Activated CD4-positive, alpha-beta memory T cell treated with anti-CD3 and anti-CD28 coated beads for 36 hours (primary cell): ENCODE measurements at places on chromosomes 6 and 20.

GRCh38 chr6:39913391-39913916, 20.8 kb downstream of the MOCS1 start:
- DNase-seq: no peak

GRCh38 chr6:108806171-108806570, 42.1 kb upstream of the ARMC2 start:
- no peak for DNase-seq

GRCh38 chr6:109379711-109380110, 2.6 kb downstream of the CD164 start:
- no peak for DNase-seq

DNA sequence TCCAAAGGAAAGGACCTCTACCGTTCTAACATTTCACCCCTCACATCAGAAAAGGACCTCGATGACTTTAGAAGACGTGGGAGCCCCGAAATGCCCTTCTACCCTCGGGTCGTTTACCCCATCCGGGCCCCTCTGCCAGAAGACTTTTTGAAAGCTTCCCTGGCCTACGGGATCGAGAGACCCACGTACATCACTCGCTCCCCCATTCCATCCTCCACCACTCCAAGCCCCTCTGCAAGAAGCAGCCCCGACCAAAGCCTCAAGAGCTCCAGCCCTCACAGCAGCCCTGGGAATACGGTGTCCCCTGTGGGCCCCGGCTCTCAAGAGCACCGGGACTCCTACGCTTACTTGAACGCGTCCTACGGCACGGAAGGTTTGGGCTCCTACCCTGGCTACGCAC, 18.8 kb downstream of the PRDM1 start:
- no peak for DNase-seq

- no peak for DNase-seq
Observed at GRCh38 chr20:25624500-25624939, 706 bp upstream of the NANP start.
